Stimulated activated CD4-positive, alpha-beta T cell treated with anti-CD3 and anti-CD28 coated beads, Interleukin-1b, Interleukin-23, amount 100 ng/mL, for 1 hour (primary cell): ENCODE measurements at places on chromosomes 1 and 21.

DNA sequence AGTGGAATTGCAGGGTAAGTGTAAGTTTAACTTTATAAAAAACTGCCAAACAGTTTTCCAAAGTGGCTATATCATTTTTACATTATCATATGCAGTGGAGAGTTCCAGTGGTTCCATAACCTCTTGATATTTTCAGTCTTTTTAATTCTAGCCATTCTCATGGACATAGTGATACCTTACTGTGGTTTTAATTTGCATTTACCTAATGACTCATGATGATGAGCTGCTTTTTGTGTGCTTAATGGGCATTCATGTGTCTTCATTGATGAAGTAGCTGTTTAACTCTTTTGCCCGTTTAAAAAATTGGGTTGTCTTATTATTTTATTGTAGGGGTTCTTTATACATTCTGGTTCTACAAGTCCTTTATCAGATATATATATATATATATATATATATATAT lies 29.4 kb downstream of the SNX27 start:
- no peak for DNase-seq

GRCh38 chr1:235910357-235911299 lies 43.9 kb upstream of the LYST start:
- no peak for DNase-seq

DNA sequence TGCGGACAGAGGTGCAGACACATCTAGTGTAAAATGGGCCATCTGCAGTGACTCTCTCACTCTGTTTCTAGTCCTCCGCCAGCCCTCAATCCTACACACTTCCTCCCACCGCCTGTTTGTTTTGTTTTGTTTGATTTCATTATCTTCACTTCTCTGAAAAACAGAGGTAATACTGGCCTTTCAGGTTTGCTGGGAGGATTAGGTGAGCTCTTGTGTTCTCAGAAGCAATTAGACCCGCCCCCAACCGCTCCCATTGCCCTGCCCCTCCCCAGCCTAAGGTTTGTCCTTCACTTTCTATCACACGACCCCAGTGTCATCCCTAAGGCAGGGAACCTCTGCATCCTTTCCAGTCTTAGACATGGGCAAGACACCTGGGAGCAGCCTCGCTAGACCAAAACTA lies 43.2 kb upstream of the TACSTD2 start:
- no peak for DNase-seq

DNA sequence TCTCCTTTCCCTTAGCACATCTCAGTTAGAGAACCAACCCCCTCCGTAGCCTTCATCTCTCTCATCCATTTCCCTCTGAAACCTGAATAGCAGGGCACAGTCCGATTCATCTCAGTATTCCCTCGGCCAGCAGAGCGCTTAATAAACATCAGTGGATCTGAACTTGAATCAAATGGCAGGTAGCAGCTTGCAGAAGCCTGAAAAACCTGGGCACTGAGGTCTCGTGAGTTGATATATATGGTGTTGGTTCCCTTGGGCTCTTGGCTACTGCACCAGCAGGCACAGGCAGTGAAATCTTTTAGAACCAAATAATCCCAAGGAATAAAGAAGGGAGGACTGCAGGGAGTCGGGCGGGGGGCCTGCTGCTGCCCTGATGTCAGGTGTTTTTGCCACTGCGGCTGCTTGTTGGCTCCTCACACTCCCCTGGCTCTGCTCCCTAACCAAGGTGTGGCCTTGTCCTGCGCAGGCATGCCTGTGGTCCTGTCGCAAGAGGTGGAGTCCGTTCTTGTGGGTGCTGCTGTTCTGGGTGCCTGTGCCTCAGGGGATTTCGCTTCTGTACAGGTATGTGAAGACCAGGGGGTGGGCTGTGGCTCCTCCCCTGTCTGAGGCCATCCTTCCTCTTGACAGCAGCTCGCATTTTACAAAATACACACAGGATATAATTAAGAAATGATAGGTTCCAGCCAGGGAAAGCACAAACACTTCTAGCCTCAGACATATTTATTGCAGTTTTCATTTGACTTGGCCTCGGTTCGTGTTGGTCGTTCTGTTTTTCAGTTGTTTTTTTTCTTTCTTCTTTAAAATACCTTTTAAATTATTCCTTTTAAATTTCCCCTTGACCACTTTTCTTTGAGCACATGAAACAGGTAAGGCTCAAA lies 140.9 kb upstream of the HOOK1 start:
- DNase-seq = no peak

- DNase-seq = no peak
These were observed 99.5 kb upstream of the BMP8A start for GRCh38 chr1:39391691-39392679.

- DNase-seq = no peak
These were observed 1583.8 kb downstream of the NCAM2 start for GRCh38 chr21:22582026-22582425.

DNA sequence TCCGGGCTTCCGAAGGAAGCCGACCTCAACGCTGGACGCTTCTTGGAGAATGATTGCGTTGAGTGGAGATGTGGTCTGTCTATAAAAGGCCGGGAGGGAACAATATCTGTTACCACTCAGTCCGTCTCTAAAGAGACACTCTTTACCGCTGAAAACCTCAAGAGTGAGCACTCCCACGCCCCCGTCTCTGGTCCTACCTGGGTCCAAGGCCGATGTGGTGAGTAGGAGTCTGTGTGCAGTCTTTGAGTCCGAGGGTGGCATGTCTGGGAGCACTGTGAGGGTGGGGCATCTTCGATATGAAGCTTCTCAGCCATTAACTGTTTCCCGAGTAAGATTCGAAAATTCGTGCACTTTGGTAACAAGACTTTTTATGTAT lies 576 bp downstream of the ZFP69 start:
- DNase-seq = no peak

DNA sequence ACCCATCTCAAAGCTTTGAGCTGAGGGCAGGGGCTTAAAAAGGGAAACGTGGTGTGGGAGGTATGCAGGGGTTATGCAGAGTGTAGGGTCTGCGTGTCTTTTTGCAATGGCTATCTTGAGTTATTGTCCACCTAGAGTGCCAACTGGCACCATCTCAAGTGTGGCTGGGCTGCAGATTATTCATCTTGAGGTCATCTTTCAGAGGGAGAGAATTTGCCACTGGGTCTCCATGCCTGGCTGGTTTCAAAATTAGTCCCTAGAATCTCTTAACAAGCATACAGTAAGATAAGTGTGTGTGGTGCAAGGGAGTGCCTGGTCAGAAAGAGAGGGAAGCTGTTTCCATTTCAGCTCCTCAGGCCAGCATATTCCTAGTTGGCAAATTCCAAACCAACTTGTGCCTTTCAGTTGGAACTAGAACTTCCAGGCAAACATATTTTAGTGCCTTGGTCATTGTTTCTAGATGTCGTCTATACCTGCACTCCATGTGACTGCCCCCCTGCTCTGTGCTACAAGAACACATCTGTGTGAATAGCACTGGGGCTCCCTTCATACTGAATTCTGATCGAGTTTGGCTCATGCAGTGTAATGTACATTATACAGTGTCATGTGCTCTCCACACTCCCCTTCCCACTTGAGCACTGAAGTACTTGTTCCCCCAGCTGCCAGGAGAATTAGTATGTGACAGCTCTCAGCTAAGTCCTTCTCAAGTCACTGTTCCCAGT lies 5.0 kb upstream of the OR2T8 start:
- no peak for DNase-seq

DNA sequence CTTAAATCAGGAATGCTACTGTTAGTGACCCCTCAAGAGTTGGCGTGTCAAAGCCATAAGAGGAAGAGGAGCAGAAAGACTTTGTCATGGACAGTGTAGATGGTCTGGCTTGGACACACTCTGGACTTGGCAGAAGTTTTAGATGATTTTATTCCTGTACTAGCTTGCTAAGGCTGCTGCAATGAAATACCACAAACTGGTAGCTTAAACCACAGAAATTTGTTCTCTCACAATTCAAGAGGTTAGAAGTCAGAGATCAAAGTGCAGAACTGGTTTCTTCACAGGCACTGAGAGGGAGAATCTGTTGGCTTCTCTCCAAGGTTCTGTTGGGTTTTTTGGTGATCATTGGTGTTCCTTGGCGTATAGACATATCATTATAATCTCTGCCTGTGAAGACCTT lies 869.8 kb upstream of the B3GALT2 start:
- no peak for DNase-seq

DNA sequence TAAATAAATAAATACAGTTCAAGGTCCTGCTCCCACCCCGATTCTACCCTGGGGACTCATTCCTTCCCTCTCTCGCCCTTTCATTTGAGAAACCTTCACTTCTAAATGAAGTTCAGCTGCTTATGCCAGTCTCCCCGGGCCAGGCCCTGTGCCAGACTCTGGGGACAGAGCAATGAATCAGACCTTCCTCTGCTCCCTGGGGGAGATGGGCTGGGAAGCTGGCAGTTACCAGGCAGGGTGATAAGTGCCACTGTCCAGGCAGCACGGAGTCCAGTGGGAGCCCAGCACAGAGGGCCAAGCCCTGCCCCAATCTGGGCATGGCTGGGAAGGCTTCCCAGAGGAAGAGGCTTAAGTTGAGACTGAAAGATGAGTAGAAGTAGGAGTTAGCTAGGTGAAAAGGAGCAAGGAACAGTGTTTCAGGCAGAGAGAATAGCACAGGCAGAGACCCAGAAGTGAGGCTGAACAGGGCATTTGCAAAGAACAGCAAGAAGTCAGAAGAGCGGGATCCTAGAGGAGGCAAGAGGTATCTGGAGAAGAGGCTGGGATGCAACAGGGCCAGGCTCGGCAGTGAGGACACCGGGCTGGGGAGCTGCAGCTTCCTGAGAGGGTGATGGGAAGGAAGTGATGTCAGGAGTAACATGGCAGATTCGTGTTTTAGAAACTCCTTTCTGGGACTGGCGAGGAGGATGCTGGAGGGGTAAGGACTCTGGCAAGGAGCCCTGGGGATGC lies 13.5 kb downstream of the KCNQ4 start:
- no peak for DNase-seq

DNA sequence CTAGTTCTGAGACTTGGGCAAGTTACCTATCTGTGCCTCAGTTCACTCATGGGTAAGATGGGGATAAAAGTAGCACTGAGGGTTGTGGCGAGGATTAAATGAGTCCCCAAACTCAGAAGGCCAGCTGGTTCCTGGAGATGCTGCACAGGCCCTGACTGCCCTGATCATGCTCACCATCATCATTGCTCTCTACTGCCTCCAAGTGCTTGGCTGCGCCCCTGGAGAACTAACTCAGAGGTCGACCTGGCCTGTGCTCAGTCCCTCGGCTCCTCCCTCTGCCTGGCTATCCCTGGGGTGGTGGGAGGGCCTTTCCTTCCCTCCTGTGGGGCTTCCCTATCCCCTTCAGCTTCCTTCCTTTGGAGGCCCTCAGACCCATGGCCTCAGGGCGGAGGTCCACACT lies 5.6 kb downstream of the SLC5A9 start:
- no peak for DNase-seq

DNA sequence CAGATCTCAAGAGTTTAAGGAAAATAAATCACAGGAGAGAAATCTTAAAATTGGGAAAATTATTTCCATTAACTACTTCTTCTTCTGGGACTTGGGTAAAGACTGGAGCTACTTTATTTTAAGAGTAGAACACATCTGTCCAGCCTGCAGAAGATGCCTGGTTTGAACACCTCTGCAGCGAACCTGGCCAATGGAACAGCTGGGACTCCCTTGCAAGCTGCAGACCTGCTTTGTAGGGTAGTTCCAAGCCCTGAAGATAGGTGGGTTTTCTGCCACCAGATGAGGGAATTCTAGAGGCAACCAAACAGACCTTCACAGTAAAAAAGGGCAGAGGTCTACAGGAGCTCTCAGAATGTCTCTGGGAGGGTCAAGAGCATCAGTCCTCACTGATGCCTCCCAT lies 86.5 kb upstream of the CACNA1E start:
- no peak for DNase-seq

DNA sequence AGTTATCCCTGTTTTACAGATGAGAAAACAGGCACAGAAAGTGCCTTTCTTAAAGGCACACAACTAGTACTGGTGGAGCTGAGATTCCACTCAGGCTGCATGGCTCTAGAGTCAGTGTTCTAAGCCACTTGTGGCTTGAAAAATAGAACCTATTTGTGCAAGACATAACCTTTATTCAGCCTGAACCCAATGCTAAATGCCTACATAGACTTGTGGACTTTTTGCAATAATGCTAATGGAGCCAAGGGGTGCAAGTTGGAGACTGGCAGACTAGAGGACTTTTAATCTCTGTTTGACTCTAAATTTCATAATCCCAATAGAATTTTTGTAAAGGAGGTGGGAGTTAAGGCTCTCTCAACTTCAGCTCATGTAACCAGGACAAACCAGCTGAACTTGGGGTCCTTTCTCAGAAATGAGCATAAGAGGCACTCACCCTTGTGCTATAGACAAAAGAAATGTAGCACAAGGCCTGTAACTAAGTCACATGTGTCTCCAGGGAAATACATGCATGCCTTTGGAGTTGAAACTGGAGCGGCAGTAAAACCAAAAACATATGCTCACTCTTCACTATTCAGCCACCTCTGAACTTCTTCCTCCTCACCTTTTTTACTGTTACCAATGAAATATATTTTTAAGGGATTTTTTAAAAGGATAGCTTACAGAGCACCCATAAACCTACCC lies 43.0 kb upstream of the AK4 start:
- no peak for DNase-seq

DNA sequence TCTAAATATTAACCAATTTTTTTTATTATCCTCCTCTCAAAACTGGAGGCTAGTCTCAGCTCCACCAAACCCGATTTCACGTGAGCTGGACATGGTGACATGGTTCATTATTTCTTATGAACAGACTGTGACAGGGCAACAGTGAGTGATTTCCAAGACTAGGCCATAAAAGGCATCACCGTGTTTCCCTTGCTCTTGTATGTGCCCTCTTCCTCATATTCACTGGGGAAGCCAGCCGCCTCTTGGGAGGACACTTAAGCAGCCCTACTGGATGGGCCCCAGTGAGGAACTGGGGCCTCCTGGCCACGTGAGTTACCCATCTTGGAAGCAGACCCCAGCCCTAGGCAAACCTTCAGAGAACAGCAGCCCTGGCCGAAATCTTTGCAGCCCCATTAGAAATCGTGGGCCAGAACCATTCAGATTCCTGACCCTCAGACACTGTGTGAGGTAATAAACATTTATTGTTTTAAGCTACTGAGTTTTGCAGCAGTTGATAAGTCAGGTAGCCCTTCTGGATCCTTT lies 105.0 kb downstream of the GALNT2 start:
- no peak for DNase-seq

DNA sequence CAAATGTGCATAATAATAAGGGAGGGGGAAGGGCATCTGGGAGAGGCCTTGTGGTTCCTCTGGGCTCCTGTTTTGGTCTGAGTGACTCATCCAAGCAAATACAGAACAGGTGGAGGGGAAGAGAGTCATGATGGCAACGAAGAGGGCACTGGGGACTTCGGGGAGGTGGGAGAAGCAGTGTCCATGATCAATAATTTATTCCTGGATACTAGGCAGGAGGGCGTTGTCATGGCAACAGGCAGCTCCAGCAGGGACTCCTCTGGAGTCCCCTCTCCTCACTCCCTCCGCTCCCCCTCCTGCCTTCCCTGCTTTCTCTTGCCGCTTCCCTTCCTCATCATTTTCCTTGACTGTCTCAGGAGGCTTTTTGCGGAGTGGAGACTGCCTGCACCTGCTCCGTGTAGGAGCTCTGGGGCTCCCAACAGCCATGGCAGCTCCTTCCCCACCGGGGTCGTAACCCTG lies 12.3 kb upstream of the NFASC start:
- DNase-seq = no peak

DNA sequence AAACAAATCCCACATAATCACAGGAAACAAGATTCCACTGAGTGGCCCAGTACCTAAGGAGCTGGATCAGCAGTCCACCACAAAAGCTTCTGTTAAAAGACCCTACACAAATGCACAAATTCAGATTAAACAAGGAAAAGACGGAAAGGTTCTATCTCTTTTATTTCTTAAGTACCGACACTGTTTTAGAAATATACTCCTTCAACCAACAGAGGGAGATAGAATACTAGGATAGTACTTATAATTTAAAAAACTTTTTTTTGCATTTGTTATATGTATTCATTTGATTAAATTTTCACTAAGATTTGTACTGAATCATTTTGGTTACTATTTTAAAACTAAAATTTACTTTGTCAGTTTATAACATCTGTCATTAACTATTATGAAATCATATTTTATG lies 12.5 kb downstream of the CDC7 start:
- DNase-seq = no peak
